ENCODE measurements at places on chromosomes 2 and 18.

- DNase-seq, result no peak
Measured at GRCh38 chr2:10985901-10986535, 74.3 kb downstream of the KCNF1 start.

DNA sequence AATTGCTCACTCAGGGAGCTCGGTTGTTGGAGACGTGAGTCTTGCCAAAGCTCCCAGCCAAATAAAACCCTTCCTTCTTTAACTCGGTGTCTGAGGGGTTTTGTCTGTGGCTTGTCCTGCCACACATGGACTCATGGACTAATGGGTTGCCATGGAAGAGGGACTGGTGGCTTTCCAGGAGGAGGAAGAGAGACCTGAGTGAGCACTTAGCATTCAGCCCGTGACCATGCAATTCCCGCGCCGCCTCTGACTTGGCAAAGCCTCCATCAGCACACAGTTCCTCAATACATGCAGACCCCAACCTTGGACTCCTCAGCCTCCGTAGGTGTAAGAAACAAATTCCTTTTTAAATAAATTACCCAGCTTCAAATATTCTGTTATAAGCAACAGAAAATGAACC lies 57.3 kb upstream of the TMEM18 start:
- no peak for DNase-seq

GRCh38 chr2:152506843-152507242 lies 171.9 kb downstream of the FMNL2 start:
- DNase-seq, result no peak

GRCh38 chr2:113129519-113130078 lies 2.2 kb downstream of the IL1RN start:
- DNase-seq, result no peak

- DNase-seq, result no peak
Measured at GRCh38 chr2:13481201-13481600, 764.5 kb downstream of the TRIB2 start.

DNA sequence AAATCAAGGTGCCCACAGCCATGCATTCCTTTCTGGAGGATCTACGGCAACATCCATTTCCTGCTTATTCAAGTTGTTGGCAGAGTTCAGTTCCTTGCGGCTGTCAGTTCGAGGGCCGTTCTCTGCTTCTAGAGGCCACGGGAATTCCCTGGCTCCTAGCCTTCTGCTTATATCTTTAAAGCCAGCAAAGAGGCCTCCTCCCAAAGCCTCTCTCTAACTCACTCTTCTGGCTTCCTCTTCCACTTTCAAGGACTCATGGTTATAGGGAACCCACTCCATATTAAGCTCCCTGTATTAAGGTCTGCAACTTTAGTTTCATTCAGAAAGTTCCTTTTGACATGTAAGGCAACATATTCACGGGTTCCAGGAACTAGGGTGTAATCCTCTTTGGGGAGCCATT lies 150.1 kb upstream of the RMP24 start:
- DNase-seq, result no peak

DNA sequence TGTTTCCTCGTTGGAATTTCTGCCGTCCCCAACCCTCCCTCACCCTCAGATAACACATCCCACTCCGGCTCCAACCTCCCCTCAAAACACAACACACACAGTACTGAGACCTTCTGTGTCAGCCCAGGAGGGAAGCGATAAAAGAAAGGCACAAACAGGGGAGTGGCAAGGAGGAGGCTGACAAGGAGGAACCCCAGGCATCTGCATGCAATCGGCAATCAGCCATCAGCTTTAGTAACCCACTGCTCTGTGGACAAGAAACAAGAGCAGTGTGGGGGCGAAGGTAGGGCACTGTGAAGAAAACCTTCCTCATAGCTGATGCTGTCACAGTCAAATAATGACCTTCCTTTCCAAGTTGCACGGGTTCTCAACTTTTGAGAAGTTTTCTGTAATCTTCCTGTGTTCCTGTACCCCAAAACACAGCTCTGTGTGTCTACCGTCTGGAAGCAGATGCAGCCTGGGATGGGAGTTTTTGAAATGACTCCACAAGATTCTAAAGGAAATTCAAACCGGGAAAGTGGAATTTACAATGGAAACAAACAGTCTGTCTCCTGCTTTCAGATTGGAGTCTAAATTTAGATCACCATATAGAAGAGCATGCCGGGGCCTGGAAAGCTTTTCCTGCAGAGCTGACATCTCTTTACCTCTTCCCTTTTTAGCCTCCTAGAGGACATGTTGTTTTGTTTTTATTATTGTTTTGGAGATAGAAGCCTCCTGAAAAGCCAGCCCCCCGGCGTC lies 16.4 kb upstream of the LPIN2 start:
- DNase-seq, result no peak

DNA sequence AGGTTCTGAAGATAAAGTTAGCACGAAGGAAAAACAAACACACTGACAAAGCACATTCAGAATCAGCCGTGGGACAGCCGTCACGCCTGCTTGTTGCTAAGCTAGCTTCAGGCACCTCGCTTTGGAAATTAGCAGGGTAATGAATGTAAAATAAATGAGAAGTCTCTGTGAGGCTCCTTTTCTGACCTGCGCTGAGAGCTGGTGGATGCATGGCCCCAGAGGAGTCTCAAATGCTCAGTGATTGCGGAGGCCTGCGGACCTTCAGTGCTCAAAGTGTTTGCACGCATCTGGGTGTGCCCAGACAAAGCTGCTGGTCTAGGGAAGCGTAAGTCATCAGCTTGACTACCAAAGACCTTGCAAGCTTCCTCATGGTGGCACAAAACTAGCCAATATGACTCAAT lies 50.6 kb downstream of the CD8B2 start:
- DNase-seq, result no peak

DNA sequence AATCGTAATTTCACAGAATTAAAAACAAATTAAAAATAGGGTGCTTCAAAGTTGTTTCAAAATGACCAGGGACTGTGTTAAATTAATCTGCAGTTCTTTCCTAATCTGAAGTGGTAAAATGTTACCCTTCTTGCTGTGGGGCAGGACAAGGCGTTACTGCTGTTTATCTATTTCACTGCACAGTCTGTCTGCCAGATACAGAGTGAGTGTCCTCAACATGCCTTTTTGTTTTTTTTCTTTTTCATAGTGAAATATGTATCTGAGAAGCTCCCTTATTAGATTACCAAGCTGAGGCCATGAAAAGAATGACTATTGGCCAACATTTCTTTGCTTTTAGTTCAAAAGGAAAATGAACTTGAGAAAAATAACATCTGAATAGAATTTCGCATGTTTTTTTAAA lies 38.0 kb downstream of the KCTD1 start:
- DNase-seq, result no peak

- DNase-seq, result no peak
Measured at GRCh38 chr2:82650038-82650437, 1809.0 kb downstream of the SUCLG1 start.

GRCh38 chr2:148244593-148245292 lies 223.9 kb downstream of the MBD5 start:
- no peak for DNase-seq

GRCh38 chr2:18436503-18437005 lies 123.9 kb downstream of the RDH14 start:
- DNase-seq, result peak; percentile 45

GRCh38 chr2:119085613-119086012 lies 72.9 kb downstream of the C1QL2 start:
- no peak for DNase-seq

- no peak for DNase-seq
Measured at GRCh38 chr2:136143603-136144451, 25.9 kb upstream of the CXCR4 start.

- DNase-seq, result no peak
Measured at GRCh38 chr2:111209045-111209514, 88.4 kb downstream of the BCL2L11 start.

DNA sequence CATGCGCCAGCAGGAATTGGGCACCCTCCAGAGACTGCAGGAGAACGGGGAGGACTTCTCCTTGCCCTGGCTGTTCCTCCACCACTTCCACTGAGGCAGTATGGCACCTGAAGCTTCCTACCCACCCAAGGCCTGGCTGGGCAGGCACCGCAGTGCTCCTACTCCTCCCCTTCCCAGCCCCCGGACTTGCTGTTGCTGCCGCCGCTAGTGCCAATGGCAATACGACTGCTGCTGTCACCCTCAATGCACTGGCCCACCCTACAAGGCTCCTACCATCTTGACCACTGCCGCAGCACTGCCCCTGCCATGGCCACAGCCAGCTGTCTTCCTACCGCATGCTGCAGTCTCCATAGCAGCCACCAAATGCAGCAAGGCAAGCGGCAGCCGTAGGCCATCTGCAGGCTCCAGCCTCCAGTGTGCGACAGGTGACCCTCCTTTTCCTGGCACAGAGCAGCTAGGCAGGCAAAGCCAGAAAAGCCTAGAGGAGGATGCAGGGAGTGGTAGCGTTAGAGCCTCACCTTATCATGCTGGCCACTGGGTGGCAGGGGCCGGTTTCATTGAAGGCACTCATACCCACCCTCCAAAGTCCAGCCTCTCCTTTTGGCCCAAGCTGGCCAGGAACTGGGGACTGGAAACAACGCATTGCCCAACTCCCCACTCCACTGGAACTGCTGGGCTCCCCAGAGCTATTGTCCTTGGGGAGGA lies 47.4 kb upstream of the ANKRD62 start:
- DNase-seq, result no peak

GRCh38 chr18:24271381-24272228 lies 126.0 kb downstream of the OSBPL1A start:
- DNase-seq, result peak; percentile 71

GRCh38 chr18:80154293-80154692 lies 45.2 kb downstream of the ADNP2 start:
- DNase-seq, result no peak

GRCh38 chr2:119536707-119537106 lies 7.5 kb upstream of the CFAP221 start:
- no peak for DNase-seq

DNA sequence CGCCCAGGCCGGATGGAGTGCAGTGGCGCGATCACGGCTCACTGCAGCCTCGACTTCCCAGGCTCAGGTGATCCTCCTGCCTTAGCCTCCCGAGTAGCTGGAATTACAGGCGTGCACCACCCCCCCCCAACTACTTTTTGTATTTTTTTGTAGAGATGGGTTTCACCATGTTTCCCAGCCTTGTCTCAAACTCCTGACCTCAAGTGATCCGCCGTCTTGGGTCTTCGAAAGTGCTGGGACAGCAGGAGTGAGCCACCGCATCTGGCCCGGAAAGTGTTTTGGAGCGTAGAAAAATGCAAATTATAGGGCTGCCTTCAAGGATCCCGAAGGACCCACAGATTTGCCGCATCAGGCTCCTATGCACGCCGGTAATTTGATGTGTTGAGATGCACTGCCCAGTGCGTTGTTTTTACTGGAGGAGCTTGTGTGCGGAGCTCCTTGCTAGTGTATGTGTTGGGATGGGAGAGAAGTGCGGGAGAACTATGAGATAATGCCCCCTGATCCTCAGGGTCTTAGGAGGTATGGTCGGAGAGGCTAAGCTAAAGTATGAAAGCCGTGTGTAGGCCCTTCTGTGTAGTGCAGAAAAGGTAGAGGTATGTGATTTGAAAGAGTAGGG lies 1.2 kb upstream of the CLASP1 start:
- DNase-seq, result no peak
